Uterus (tissue), 4 donors: ENCODE measurements at places on chromosomes 4 and X. TPM values are rescaled to one million over a fixed set of nuclear protein-coding genes. Genes with fewer than 3 reads are reported as not detected.
A peak's percentile ranks its signal among the peaks of the same experiment; 100 is the strongest.

The RNF113A gene
- 10.6 TPM for total RNA-seq

DNA sequence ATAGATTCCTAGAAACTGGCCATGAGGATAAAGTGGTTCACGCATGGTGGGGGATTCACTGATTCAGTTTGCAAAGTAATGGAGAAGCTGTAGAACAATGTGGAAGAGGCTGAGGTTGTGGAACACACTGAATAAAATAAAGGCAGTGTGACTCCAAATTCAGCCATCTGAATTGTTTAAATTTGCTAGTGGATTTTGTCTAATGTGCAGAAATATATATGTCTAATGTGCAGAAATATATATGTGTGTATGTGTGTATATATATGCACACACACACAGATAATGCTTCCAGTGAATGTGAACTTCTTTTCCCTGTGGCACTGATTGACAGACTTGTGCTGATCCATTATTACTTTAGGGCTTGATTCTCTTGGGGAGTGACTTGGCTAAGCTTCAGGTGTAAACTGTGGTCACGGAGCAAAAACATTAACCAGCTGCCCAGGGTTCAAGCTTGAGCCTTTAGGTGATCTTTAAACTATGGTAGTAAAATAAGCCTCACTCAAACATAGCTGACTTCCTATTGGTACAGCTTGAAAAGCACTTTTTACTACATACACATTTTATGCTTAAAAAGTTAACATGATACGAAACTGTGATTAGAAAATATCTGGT is 3.5 kb downstream of the STBD1 start:
- no peak for DNase-seq

- no peak for DNase-seq
These were observed 27.3 kb downstream of the SH3BGRL start for GRCh38 chrX:81229229-81229628.

DNA sequence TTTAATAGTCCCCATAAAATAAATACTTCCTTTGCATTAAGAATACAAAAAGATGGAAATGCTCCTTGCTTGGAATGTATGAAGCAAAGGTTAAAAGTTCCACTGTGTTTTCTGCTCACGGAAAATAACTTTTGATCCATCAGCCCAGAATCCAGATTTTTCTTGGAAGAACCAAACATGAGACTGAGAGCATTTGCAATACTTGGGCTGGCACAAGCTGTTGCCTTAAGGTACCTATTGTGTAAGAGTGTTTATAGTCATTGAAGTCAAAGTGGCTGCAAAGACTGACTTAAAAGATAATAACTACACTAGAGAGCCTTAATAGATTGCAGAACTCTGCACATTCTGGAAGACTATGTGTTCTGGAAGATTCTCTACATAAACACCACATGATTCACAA is 281.4 kb downstream of the RAB28 start:
- no peak for DNase-seq

The SSX1 gene
- not detected for total RNA-seq

The MRPL1 gene
- total RNA-seq: 75.9 TPM

The PNMA5 gene
- total RNA-seq: 0.07 TPM

The HNRNPH2 gene
- 58.7 TPM for total RNA-seq

GRCh38 chr4:77201857-77202256 is 44.9 kb downstream of the CCNG2 start:
- DNase-seq: no peak

DNA sequence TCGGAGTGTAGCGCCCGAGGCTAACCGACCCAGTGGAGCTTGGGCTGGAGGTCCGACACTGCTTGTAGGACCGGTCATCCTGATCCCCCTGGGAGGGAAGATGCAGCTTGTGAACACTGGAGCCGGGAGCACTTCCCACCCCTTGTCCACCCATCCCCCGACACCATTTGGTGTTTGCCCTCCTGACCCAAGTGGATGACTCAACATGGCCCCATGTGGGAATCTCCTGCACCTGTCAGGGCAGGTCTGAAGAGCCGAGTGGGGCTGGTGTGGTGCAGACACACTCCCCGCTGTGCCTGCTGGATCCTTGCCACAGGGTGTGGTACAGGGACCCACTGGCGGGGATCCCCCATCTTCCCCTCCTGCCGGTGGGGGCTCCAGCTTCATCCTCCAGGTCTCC is 90.0 kb upstream of the AFAP1 start:
- no peak for DNase-seq

DNA sequence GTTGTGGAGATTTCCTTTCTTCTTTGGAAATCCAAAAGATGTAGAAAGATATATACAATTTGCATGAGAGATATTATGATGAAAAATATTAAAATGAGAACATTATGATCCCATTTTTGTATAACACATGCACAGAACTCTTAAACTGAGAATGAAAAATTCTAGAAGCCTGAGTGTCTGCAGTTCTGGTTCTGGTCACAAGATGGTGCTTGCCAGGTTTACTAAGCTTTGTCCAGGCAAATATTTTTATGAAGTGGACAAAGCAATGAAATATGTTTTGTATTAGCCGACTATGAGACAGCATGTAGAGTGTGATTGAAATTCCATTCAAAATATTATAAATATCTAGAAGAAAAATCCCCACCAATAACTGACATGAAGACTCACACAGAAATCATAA is 2.2 kb downstream of the PWWP3B start:
- no peak for DNase-seq

GRCh38 chr4:133513901-133514300 is 364.8 kb downstream of the PCDH10 start:
- no peak for DNase-seq

The UBE2D3 gene
- 261 TPM for total RNA-seq

The L1CAM gene
- 5.1 TPM for total RNA-seq

The GRIA3 gene
- 12.4 TPM for total RNA-seq

DNA sequence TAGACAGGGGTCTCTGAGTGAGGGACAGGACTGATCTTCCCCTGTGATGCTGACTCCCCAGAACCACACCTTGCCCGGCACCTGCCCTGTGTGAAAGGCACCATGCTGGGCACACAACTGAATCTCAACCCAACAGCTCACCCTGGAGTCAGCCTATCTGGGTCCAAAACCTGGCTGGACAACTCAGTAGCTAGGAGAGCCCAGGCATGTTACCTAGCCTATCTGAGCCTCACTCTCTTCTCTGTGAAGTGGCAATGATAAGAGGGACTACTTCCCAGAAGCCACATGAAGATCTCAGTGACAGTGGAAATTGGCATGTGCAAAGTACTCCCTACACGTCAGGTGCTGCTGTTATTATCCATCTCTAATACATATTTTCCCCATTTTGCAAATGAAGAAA is 44.8 kb upstream of the PPP2R2C start:
- DNase-seq: no peak

GRCh38 chr4:1339489-1339888 is 7.5 kb upstream of the UVSSA start:
- no peak for DNase-seq

GRCh38 chr4:24671849-24672248 is 87.5 kb upstream of the DHX15 start:
- no peak for DNase-seq

DNA sequence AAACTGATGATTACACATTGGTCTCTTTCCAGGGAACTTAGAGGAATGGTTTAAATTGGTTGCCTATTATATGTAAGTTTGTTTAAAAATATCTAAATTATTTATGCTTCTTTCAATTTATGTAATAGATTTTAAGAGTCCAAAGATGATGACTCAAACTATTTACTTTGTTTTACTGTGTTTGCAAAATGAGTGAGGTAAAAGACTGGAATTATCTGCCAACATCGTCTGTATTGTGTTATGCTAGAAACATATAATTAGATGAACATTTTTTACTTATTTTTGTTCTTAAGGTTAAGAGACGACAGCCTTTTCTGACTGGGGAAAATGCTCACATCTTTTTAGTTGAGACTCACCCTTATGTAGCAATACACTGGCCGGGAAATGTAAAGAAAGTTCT is 51.1 kb upstream of the SYTL5 start:
- DNase-seq: no peak

- peak; percentile 82 for DNase-seq
These were observed 726 bp upstream of the KANTR start for GRCh38 chrX:53093177-53093655.

GRCh38 chr4:123363729-123364128 is 32.9 kb upstream of the SPRY1 start:
- DNase-seq: no peak

GRCh38 chr4:8534129-8534528 is 46.1 kb upstream of the GPR78 start:
- no peak for DNase-seq

The STAP1 gene
- total RNA-seq: not detected

- DNase-seq: no peak
These were observed 220.1 kb downstream of the PDGFC start for GRCh38 chr4:156751486-156751885.

- no peak for DNase-seq
These were observed at the start of gene PNMA6E for GRCh38 chrX:153401133-153401764. TSS of gene PNMA6E (minus strand) at chrX:153401350. CDS start at chrX:153398849, 2,501 bp downstream.

- DNase-seq: no peak
These were observed 83.7 kb downstream of the MGST2 start for GRCh38 chr4:139749338-139749737.

The LEF1 gene
- 42.6 TPM for total RNA-seq

The SH3D19 gene
- 89.7 TPM for total RNA-seq

DNA sequence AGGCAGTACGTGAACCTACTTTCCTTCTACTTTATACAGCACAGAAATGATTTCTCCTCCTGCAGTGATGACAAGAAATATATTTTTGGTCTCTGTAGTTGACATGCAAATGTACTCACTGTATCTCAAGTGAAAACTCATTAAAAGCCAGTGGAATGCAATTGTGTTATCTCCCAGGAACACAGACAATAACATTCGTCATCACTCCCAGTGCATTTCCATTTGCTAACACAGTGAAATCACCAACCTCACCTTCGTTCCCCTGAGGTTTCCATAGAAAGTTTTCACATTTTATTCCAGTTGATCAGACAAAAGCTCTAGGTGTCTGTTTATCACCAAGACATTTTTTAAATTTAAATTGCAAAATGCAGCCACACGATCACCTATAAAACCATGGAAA is 2.5 kb upstream of the SPANXD start:
- no peak for DNase-seq

- DNase-seq: no peak
These were observed 3.2 kb downstream of the SEL1L3 start for GRCh38 chr4:25859429-25860148.

The FAM50A gene
- 48.8 TPM for total RNA-seq

The UGT2A1 gene
- total RNA-seq: not detected

DNA sequence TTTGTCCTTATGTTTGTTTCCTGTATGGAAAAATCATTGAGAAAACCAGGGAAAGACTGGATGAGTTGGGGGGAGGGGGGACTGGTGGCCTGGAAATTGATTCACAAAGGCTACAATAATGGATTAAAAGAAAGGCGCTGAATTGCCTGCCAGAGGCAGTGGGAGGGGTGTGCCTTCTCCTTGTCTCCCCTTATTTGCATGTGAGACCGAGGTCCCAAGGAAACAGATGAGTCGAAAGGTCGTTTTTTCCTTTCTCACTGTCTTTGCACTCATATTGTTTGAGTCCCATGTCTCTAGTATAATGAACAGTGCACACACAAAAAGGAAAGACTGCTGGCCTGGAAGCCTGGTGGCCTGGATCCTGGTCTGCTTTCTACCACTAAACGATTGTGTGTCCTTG is 86.6 kb upstream of the ZDHHC15 start:
- no peak for DNase-seq
